Right atrium auricular region (tissue), 2 donors: ENCODE measurements at places on chromosomes 1 and 21. TPM values are rescaled to one million over a fixed set of nuclear protein-coding genes. Genes with fewer than 3 reads are reported as not detected.

OR2T35 gene
- not detected for total RNA-seq

HSPG2 gene
- 424 TPM for total RNA-seq

GRCh38 chr1:209427811-209428210, 155.7 kb upstream of the CAMK1G start:
- H3K4me1 ChIP-seq: no peaks in the 10 kb centered on the region
- DNase-seq: no peak
- no peak overlapping the region for H3K27ac ChIP-seq
- no peaks in the 10 kb centered on the region for H3K36me3 ChIP-seq

GRCh38 chr1:58003059-58003458, 543.5 kb downstream of the OMA1 start:
- H3K4me1 ChIP-seq: no peaks in the 10 kb centered on the region
- no peak for DNase-seq
- no peak overlapping the region for H3K27ac ChIP-seq
- no peaks in the 10 kb centered on the region for H3K36me3 ChIP-seq
- H3K4me3 ChIP-seq: no peak overlapping the region
- no peaks in the 10 kb centered on the region for H3K27me3 ChIP-seq

PRKCZ gene
- 16.4 TPM for total RNA-seq
